ENCODE measurements at places on chromosomes 11 and 22.

- DNase-seq = no peak
Measured at GRCh38 chr11:129418039-129418438, 42.4 kb downstream of the BARX2 start.

- no peak for DNase-seq
Measured at GRCh38 chr22:49979587-49980264, 19.2 kb downstream of the PIM3 start.

GRCh38 chr11:44825058-44825785 is 98.5 kb downstream of the TSPAN18 start:
- no peak for DNase-seq

DNA sequence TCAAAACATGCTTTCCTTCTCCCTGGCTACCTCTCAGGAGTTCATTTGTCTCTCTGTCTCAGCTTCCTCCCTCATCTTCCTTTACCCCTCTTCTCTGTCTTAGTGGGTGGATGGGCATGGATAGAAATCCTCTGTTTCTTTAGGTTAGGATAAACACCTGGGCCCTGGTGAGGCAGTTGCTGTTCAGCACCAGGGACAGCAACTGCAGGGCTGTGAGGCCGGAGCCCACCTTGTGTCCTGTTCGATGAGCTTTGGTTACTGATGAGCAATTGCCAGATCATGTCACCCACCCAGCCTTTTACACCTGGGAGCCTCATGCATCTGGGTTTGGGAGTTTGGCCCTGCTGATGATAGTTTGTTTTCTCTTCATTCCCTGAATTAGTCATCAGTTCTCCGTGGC is 6.1 kb upstream of the CRYBB3 start:
- no peak for DNase-seq

GRCh38 chr11:42524534-42525227 is 787.1 kb upstream of the API5 start:
- DNase-seq = no peak

GRCh38 chr22:39368461-39368911 is 18.7 kb downstream of the SYNGR1 start:
- DNase-seq = no peak

DNA sequence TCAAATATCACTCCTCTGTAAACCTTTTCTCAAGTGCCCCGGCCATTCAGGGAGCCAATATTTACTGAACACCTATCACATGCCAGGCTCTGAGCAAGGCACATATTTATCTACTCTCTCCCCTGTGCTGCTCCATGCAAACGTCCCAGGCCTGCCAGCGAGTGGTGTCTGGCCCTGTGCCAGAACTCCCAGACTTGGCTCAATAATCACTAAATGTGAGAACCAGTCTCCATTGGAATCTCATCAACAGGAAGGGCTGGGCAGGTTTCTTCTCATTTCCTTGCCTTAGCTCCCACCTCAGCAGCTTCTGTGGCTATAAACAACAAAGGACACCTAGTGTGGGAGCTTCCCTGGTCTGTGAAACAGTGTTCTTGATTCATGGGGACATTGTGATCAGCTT is 21.7 kb downstream of the RASSF10 start:
- no peak for DNase-seq

- no peak for DNase-seq
Measured at GRCh38 chr11:2421996-2422395, 21.4 kb downstream of the TSSC4 start.

DNA sequence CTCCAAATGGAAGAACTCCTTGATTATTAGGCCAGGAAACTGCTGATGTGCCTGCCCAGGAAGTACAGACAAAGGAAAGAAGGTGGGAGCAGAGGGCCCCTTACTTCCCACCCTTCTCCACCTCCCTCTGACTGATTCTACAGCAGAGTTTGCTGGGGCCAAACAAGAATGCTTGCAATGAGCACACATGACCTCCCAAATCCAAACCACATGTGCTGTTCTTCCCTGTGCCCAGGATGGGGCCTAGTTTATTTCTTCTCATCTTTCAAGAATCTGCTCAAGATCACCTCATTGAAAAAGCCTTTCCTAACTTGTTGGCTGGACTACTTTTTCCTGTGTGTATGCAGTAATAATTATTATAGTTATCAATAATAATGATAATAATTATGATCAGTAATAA is 286.1 kb downstream of the RAB38 start:
- DNase-seq = no peak

- DNase-seq = no peak
Measured at GRCh38 chr11:129698212-129698611, 117.4 kb upstream of the TMEM45B start.

DNA sequence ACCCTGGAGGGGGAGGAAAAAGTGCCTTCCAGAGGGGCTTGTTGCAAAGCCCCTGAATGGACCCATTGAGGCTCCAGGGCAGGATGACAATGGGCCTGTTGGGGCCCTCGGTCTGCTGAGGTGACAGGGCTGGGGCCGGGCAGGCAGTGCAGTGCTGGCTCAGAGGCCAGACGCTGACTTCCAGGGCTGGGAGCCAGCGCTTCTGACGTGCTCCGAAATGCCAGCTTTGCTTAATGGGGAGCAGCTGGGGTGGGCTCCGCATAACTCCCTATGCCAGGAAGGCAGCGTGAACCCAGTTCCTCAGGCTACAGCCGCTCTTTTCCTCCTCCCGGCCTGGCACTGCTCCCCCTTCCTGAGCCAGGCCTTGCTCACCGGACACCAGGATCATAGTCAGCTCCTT is 17.7 kb downstream of the NAV2 start:
- DNase-seq = no peak

- no peak for DNase-seq
Measured at GRCh38 chr11:79021601-79022000, 419.2 kb downstream of the TENM4 start.

GRCh38 chr11:131065435-131066413 is 149.4 kb upstream of the SNX19 start:
- DNase-seq = no peak

DNA sequence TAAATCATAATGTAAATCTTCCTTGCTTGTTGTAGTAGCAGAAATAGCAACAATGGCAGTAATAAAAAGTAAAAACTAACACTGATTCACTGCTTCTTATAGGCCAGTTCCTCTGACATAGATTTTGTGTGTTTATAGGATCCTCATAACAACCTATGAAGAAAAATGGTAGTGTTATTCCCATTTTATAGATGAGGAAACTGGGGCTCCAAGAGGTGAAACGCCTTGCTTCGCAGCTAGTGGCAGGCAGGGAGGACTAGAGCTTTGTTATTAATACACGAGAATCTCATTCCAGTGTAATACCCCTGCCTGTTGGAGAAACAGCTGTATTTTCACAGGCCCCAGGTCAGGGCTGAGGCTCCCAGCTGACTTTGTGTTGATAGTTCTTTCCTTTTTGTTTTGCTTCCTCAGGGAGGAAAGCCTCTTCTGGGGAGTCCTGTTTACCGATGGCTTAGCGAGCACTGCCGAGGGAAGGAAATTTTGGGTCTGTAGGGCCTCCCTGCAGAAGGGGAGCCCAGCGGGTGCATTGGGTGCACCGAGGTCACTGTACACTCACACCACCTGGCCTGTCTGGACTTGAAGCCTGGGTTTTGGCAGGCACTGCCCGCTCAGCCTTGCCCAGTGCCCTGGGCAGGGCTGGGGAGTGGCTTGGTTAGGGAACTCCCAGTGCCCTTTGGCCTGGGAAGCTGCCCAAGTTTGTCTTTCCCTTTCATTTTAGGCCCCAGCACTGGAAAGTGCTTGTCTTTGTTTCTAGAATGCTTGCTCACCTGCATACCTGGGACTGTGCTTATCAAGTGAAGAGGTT is 13.5 kb downstream of the KIAA1671 start:
- DNase-seq = no peak

DNA sequence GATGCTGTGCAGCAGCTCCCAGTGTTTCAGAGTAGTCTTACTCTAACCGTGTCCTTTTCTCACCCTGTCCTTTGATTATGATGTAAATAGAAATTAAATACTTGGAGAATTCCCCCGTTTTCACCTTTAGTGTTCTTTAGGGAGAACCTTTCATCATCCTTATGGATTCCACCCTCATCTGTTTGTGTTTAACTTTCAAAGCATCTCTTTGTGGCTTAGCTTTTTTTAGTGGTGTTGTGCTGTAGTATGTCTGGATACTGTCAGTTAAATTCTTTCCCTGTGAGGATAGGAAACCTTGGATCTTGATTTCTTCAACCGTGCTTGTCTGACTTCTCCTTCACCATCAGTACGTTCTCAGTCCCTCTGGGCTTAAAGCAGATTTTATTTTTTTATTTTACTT is 48.5 kb downstream of the PPP6R3 start:
- no peak for DNase-seq

DNA sequence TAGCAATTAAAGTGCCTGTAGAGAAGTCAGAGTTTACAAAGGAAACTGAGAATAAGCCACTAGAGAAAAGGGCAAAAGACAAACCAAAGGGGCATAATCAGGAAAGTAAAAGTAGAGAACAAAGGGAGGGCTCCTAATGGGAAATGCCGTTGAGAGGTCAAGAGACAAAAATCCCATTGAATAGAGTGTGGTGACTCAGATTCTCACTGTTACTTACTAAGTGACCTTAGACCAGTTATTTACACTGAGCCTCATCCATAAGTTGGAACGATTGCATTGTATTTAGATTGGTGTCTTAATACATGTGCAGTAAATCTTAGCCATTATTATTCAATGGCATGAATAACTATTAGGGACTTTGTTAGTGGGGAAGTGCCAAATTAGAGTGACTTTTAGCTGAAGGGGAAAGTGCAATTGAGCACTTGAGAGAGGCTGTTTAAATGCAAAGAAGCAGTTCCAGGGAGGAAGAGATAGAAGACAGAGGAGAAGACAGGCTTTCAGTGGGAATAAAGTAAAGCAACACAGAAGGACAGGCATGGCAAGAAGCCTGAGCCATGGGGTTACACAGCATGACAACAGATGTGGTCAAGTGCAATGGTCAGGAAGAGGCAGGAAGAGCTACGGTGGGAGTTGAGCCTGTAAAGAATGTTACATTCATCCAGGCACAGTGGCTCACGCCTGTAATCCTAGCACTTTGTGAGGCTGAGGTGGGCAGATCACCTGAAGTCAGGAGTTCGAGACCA is 82.6 kb downstream of the UBASH3B start:
- DNase-seq = no peak

Measured in stimulated activated CD8-positive, alpha-beta memory T cell treated with anti-CD3 and anti-CD28 coated beads, Interleukin-4, amount 100 ng/mL, for 1 hour (primary cell).